ENCODE measurements at places on chromosomes 1 and 21.
A peak's percentile ranks its signal among the peaks of the same experiment; 100 is the strongest.

DNA sequence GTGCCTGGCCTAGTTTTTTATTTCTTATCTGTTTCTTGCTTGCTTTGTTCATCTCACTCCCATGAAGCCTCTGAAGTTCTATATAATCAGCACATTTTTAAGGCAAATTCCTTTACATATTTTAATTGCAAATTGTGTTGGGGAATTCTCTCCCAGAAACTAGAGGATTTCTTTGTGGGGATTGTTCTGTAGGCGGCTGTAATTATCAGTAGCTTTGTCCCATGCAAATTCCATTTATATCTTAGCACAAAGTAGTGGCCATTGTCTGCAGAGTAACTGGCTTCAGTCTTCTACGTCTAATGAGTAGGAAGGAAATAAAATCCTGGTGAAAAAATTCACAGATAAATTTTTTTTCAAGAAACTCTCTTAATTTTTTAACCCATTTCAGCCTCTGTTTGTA, 35.7 kb downstream of the CLEC20A start:
- no peak for DNase-seq

DNA sequence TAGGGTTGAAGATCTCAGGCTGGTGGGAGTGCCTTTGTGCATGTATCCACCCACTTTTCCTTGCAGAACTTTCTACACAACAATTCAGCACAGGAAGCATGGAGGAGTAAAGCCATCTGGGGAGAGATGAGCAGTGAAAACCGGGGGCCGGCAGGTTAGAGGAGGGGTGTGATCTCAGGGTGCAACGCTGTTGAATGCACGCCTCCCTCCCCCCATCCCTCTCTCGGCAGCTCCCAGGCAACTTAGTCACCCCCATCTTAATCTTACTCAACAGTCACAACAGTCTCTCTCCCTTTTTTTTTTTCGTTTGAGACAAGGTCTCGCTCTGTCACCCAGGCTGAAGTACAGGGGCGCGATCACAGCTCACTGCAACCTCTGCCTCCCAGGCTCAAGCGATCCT, 16.6 kb upstream of the ABCG1 start:
- no peak for DNase-seq

DNA sequence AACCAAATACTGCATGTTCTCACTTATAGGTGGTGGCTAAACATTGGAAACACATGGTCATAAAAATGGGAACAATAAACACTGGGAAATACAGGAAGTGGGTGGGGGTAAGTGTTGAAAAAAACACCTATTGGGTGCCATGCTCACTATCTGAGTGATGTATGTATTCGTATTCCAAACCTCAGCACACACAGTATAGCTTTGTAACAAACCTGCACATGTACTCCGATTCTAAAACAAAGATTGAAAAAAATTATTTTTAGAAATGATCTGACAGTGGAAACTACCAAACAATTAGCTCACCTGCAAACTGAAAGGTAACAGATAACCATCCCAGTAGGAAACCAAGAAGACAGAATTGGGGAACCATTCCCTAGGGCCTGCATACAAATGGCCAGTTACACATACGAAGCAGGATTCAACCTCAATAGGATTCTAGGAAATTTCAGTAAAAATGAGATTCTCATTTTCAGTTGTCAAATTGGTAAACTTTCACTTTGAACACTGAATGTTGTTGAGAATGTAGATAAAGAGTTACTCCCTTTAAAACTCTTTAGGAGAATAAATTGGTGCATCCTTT, 88.1 kb upstream of the LRRC8D start:
- DNase-seq: no peak

- no peak for DNase-seq
Measured at GRCh38 chr1:153344718-153345025, 4.0 kb downstream of the PGLYRP4 start.

- DNase-seq: no peak
Measured at GRCh38 chr21:31022306-31022705, 16.0 kb downstream of the KRTAP19-8 start.

DNA sequence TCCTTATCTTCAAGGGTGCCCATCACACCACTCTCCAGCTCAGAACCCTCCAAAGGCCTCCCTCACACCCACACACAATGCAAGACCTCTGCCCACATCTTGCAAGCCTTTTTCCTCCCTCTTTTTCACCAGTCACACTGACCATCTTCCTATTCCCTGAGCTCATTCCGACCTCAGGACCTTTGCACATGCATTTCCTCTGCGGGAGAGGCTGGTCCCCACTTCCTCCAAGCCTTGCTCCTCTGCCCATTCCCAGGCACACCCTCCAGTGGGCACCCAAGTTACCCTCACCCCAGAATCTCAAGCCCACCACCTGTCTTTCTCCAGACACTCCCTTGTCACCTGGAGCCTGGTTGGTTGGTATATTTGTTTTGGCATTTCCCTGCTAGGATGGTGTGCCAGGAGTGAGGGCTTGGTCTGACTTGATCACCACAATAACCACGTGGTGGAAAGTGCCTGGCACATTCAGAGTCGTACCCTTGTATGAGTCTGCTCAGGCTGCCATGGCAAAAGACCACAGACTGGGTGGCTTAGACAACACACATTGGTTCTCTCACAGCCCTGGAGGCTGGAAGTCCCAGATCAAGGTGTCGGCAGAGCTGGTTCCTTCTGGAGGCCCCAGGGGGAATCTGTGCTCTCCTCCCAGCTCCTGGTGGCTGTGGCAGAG, 13.2 kb downstream of the MX2 start:
- no peak for DNase-seq

GRCh38 chr1:68791800-68792199, 294.9 kb upstream of the DEPDC1 start:
- no peak for DNase-seq

DNA sequence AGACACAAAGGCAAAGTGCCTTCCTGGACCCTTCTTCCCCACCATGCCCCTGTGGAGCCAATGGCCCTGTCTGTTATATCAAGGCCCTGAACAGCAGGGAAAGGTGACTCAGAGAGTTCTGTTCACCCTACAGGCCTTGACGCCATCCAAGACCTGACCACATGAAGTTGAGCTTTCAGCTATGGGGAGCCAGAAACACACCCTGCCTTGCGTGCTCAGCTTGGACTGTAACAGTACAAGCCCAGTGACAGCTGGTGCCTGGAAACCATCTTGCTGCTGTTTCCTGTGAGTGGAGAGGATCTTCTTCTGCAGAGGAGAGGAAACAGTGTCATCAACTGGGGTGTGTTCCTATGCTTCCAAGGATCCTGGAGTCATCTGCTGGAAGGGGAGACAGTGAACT, 165.0 kb upstream of the IRF2BP2 start:
- DNase-seq: peak; percentile 61

DNA sequence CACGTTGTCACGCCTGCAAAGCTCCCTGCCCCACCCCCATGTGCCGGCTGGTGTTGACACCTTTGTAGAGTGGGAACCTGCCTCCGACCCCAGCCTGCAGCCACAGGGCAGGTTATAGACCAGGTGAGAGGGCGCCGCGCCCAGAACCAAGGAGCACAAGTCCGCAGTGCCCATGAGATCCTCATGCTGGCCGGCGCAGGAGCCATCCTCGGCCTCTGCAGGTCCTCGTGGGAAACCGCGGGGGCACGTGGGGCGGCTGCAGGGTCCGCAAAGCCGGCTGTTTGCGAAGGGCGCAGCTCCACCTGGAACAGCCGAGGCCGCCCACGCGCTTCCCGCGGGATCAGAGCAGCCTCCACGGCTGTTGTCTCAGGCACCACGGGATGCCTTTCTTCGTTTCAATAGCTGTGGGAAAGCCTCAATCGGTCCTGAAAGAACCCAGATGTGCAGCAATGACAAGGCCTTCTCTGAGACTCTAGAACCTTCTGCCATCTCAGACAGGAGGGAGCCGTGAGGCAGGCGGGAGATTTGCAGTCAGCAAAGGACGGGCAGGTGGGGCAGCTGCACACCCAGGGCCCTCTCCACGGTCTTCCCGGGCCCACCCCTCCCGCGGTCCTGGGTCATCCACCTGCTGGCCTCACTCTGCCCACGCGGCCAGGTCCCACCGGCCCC, 29.9 kb downstream of the POFUT2 start:
- no peak for DNase-seq

DNA sequence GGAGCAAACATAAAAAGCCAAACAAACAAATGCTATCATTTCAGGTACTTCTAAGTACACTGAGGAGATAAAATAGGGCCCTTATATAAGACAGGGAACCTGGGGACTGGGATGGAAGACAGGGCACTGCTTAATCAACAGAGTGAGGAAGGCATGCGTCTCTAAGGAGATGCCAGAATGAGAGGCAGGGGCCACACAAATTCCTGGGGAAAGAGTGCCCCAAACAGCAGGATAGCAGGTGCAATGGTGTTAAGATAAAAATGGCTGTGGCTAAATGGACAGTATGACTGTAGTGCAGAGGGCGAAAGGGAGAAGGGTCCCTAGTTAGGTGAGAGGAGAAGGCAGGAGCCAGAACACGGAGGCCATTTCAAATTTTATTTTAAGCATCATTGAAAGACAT, 113.9 kb downstream of the ZBTB18 start:
- DNase-seq: no peak

GRCh38 chr21:23960769-23961168, 1646.5 kb downstream of the MRPL39 start:
- no peak for DNase-seq

DNA sequence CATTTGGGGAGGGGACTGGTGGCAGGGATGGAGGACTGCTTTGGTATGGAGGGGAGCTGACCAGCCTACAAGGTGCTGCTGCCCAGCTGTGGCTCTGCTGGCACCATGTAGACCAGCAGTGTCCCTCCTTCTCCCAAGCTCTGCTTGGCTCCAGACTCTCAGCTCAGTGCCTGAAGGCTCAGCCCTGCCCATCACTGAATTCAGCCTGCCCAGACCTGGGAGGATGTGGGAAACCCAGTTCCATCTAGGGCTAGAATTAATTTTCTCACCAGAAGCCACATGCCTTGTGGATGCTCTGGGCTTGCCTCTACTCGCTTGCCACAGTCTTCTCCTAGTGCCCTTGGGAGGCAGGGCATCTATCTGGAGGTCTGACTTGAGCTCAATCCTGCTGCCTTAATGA, 195.0 kb upstream of the EDN2 start:
- no peak for DNase-seq

DNA sequence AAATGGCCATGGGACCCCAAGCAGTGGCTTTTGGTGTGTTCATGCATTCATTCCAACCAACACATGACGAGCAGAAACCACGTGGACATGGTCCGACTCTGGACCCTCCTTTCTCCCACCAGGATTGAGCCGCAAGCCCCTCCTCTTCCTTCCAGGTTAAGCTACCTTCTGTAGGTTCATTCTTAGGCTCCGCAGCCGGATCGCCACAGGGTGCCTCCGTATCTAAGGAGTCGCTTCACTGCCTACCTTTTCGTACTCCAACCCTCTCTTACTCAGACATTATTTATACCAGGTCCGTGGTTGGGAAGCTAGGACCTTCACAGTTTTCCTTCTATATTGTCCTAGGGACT, 63.6 kb downstream of the RHBG start:
- DNase-seq: no peak

GRCh38 chr21:35227786-35228185, 178.7 kb upstream of the RUNX1 start:
- no peak for DNase-seq

DNA sequence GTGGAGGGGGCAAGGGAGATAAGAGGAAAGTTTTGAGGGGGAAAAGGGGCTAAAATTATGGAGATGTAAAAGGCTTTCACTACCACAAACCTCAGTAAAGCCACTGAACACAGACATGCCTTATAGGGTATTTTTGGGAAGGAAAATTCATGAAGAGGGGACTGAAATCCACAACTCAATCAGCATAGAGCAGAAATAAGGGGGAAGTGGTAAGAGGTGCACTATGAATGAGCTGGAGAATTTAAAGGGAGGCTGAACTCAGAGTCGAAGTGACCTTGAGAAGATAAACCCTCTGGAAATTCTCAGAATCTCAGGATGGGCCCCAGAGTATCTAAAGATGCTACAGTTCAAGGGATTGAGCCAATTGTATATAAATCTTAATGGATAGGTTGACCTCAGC, 15.3 kb downstream of the RHEX start:
- no peak for DNase-seq

GRCh38 chr1:15344800-15345704, 64.6 kb upstream of the EFHD2 start:
- DNase-seq: no peak

GRCh38 chr1:200231787-200232231, 178.0 kb downstream of the ZNF281 start:
- peak; percentile 76 for DNase-seq

DNA sequence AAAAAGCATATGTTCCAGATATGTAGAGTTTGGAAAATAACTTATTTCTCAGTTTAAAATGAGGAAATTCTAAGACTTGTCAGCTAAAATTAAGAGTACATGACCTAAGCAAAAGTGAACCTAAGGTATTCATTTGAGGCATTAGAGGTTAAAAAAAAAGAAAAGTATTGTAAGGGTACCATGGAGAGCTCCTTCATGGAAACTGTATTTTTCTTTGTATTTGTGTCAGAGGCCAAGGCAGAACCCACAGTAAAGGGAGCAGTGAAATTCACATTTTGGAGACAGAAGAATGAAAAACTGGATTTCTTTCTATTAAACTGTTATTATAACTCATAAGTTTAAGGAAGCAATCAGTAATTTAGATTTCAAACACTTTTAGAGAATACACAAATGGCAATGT, 1494.8 kb downstream of the KCNT2 start:
- no peak for DNase-seq

DNA sequence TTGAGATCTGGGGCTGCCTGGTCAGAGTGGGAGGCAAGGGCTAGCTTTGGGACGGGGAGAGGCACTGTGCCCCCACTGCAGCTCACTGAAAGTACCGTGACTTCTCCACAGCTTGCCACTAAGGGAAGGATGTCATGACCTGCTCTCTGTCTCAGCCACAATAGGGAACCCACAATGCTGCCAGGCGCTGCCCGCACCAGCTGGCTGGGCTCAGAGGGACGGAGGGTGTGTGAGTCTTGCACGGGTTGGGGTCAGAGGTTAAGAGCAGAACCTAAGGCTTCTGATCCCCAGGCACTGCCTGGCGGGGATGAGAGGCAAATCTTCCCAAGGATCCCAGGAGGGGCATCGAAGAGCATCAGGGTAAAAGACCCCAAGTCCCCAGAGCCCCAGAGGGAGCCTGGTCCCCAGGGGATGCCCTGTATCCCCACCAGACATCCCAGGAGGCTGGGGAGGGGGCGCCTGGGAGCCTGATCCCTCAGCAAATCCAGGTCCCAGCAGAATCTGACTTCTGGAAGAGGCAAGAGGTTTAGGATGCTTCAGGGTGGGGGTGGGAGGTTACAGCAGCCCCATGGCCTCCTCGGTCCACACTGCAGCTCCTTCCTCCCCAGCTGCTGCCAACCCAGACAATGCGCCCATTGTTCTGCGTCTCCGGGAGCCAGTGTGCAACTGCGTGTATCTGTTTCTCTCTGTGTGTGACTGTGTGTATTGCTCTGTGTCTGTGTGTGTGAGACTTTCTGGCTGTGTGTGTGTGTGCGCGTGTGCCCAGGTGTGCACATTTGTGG, 2.0 kb upstream of the MARCKSL1 start:
- DNase-seq: peak; percentile 55
